Placental epithelial cell (primary cell): ENCODE measurements at places on chromosomes 7 and 10. TPM values are rescaled to one million over a fixed set of nuclear protein-coding genes. Genes with fewer than 3 reads are reported as not detected.

Gene ZNF117
- 6.6 and 11.8 TPM in 2 replicates for total RNA-seq

Gene CUBN
- total RNA-seq, result 0.43 and 0.79 TPM in 2 replicates

Gene ICA1
- total RNA-seq, result 9.2 and 25.9 TPM in 2 replicates

Gene CHAT
- total RNA-seq, result 1.1 and 2.0 TPM in 2 replicates

Gene ZNF3
- 29.6 and 48.3 TPM in 2 replicates for total RNA-seq

Gene CYP2E1
- 0.54 and 1.6 TPM in 2 replicates for total RNA-seq

Gene ZNF511
- total RNA-seq, result 13.7 and 29.5 TPM in 2 replicates

Gene PPP1R9A
- total RNA-seq, result 0.43 and 1.6 TPM in 2 replicates

Gene ZNF746
- 17.3 and 26.1 TPM in 2 replicates for total RNA-seq

Gene CDHR3
- 0.22 and 0.39 TPM in 2 replicates for total RNA-seq

Gene CTTNBP2
- 0.39 and 0.43 TPM in 2 replicates for total RNA-seq

Gene MOGAT3
- total RNA-seq, result not detected in 2 replicates

Gene ZNF727
- 1.6 and 1.7 TPM in 2 replicates for total RNA-seq

Gene BAIAP2L1
- total RNA-seq, result 40.8 and 45.9 TPM in 2 replicates

Gene VAX1
- total RNA-seq, result not detected in 2 replicates

Gene SP8
- total RNA-seq, result not detected in 2 replicates

Gene GPR26
- not detected in 2 replicates for total RNA-seq

Gene AEBP1
- 1.4 and 5.5 TPM in 2 replicates for total RNA-seq

Gene PTF1A
- 0.79 TPM in 1 of 2 replicates, not detected in the other for total RNA-seq
